ENCODE measurements at places on chromosomes 7 and 10. TPM values are rescaled to one million over a fixed set of nuclear protein-coding genes. Genes with fewer than 3 reads are reported as not detected.

Gene STEAP1
- 3.8 TPM for polyA plus RNA-seq

Gene AKR1C8
- 0.09 TPM for polyA plus RNA-seq

Gene RHBDD2
- 90.7 TPM for polyA plus RNA-seq

Gene ZFAND4
- 10.3 TPM for polyA plus RNA-seq

DNA sequence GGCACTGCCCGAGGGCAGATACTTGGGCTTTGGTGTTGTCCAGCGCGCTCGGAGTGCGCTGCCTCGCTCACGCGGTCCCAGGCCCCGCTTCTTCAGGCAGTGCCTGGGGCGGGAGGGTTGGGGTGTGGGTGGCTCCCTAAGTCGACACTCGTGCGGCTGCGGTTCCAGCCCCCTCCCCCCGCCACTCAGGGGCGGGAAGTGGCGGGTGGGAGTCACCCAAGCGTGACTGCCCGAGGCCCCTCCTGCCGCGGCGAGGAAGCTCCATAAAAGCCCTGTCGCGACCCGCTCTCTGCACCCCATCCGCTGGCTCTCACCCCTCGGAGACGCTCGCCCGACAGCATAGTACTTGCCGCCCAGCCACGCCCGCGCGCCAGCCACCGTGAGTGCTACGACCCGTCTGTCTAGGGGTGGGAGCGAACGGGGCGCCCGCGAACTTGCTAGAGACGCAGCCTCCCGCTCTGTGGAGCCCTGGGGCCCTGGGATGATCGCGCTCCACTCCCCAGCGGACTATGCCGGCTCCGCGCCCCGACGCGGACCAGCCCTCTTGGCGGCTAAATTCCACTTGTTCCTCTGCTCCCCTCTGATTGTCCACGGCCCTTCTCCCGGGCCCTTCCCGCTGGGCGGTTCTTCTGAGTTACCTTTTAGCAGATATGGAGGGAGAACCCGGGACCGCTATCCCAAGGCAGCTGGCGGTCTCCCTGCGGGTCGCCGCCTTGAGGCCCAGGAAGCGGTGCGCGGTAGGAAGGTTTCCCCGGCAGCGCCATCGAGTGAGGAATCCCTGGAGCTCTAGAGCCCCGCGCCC, at the start of gene NPY:
NPY (plus strand) TSS at position 294 of the 802 bp plus-strand sequence. CDS start 1,051 bp downstream, outside the sequence.
- H3K4me1 ChIP-seq, result no peaks in the 10 kb centered on the region
- no peak within 1 kb of the TSS for H3K27ac ChIP-seq
- H3K4me3 ChIP-seq, result peak within 1 kb of the TSS; percentile 19
- no peaks in the 10 kb centered on the region for H3K36me3 ChIP-seq

- no peaks in the 10 kb centered on the region for H3K36me3 ChIP-seq
- peaks cover 4% of the 10 kb centered on the region for H3K4me1 ChIP-seq
Measured at GRCh38 chr10:110977662-110978061, 58.3 kb downstream of the SHOC2 start.

DNA sequence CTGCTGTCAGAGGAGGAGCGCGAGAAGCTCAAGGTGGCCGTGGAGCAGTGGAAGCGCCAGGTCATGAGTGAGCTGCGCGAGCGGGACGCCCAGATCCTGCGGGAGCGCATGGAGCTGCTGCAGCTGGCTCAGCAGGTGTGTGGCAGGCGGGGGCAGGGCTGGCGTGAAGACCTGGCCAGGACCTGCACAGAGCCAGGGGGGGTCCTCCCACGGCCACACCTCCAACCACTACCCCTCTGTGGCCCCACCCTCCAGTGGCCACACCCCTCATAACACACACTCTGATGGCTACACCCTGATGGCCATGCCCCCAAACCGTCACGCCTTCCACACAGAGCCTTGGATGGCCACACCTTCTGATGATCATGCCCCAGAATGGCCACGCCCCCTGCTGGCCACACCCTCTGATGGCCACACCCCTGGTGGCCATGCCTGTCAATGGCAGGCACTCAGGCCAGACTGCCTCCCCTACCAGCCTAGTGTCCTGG, 23.4 kb upstream of the DPYSL4 start:
- no peaks in the 10 kb centered on the region for H3K36me3 ChIP-seq
- no peaks in the 10 kb centered on the region for H3K4me1 ChIP-seq
- H3K4me3 ChIP-seq, result no peak overlapping the region
- no peak overlapping the region for H3K27ac ChIP-seq
- H3K27me3 ChIP-seq, result no peaks in the 10 kb centered on the region
- DNase-seq, result no peak

GRCh38 chr10:132329565-132330485, 2.2 kb upstream of the LRRC27 start:
- no peaks in the 10 kb centered on the region for H3K27me3 ChIP-seq
- peak overlapping the region; percentile 84 for H3K4me3 ChIP-seq
- peaks cover 9% of the 10 kb centered on the region for H3K36me3 ChIP-seq

DNA sequence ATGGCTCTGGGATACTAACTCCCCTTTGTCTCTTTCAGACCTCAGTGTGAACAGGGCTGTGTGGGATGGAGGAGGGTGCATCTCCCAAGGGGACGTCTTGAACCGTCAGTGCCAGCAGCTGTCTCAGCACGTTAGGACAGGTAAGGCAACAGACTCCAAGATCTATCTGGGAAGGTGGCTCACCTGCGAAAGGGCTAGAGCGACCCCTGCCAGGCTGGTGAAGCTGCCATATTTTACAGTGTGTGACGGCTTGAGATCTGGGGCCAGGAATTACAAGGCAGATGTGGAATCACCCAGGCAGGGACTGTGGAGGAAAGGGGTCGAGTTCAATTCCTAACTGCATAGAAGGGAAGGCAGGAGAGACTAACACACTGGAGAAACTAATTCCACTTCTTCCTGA, 11.2 kb downstream of the MUC17 start:
- H3K4me1 ChIP-seq, result no peaks in the 10 kb centered on the region
- no peaks in the 10 kb centered on the region for H3K36me3 ChIP-seq
- H3K4me3 ChIP-seq, result no peak overlapping the region
- H3K27ac ChIP-seq, result no peak overlapping the region
- peaks cover 3% of the 10 kb centered on the region for H3K27me3 ChIP-seq

DNA sequence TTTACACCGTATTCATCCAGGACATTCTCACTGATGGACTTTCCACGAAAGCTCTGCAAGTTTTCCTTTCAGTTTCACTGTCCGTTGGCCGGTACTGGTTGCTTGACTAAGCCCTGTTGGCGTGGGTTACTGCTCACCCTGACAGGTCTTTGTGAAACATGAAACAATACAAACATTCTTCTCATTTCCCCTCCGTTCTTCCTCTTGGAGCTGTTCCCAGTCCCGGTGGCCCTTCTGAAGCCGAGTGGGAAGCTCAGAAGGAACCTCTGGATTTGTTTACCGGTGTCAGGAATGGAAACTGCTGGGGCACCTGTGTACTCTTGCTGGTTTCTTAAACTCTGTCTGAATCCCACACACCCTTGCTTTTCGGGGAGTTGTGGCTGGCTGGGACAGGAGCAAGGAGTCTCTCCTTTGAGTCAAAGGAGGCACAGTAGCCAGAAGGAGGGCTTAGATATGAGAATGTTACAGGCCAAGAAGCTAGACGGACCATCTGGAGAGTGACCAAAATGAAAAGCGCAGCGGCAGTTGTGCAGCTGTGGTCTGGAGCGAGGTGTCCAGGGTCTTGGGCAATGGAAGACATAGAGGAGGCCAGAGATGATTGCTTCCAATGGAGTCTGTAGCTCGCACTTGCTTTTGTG, 45.7 kb downstream of the LYZL2 start:
- DNase-seq, result no peak
- no peaks in the 10 kb centered on the region for H3K27me3 ChIP-seq
- H3K4me1 ChIP-seq, result peaks cover 4% of the 10 kb centered on the region
- H3K36me3 ChIP-seq, result no peaks in the 10 kb centered on the region
- H3K27ac ChIP-seq, result peak overlapping the region; percentile 63

GRCh38 chr7:94529516-94529915, 19.9 kb downstream of the CASD1 start:
- H3K27me3 ChIP-seq, result no peaks in the 10 kb centered on the region
- peaks cover 20% of the 10 kb centered on the region for H3K36me3 ChIP-seq
- no peaks in the 10 kb centered on the region for H3K4me1 ChIP-seq

DNA sequence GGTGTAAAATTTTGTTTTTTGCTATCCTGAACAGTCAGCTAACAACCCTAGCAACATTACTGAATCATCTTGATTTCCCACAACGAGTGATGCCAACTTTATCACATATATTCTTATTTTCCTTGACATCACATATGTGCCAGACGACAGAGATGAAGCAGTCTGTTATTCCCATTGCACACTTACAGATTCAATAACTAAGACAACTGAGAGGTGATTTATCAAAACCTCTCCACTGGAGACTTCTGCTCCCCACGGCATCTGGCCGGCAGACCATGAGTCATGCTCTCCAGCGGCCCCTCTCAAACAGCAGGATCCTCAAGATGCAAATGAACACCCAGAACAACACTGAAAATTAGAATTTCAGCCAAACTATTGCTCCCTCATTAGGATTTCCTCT, 57.1 kb downstream of the AMPH start:
- no peaks in the 10 kb centered on the region for H3K27me3 ChIP-seq
- H3K4me3 ChIP-seq, result no peak overlapping the region
- H3K4me1 ChIP-seq, result no peaks in the 10 kb centered on the region
- H3K36me3 ChIP-seq, result no peaks in the 10 kb centered on the region
- DNase-seq, result no peak

DNA sequence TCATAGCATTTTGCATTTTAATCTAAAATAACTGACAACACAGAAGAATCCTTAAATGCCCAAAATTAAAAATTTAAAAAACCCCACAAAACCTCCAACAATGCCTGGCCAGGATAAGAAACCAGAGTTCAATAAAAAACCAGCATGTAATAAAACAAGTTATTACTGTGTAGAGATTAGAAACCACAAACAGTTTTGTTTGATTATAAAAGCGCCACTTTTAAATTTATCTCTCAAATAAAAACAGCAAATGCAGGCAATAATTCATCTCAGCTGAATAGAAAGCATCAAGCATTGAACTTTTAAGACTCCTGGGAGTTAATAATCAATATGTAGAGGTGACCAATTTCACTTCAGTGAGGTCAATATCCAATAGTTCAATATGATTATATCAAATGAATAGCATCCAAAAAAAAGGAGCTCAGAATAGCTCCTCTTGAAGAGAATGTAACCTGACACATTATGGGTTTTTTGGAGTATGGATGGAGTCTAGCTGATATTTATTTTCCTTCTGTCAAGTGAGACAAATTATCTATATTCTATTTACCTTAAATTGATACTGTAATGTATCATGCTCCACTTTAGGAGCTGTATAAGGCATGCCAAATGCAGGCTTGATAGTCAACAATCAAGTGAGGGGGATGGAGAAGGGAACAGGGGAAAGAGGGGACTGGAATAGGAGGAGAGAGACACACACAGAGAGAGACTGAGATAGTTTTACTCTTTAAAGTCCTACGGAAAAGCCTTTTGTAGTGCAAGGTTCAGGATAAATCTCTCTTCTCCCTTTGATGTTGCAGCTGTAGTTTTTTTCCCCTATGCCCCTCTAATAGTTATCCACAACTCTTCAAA, 130.9 kb downstream of the RSU1 start:
- H3K36me3 ChIP-seq, result no peaks in the 10 kb centered on the region
- no peaks in the 10 kb centered on the region for H3K27me3 ChIP-seq
- H3K27ac ChIP-seq, result no peak overlapping the region
- H3K4me3 ChIP-seq, result no peak overlapping the region
- no peak for DNase-seq

- no peaks in the 10 kb centered on the region for H3K36me3 ChIP-seq
- H3K4me1 ChIP-seq, result no peaks in the 10 kb centered on the region
- no peak for DNase-seq
- H3K27ac ChIP-seq, result no peak overlapping the region
- H3K4me3 ChIP-seq, result no peak overlapping the region
- no peaks in the 10 kb centered on the region for H3K27me3 ChIP-seq
Measured at GRCh38 chr7:143171697-143172096, 11.5 kb upstream of the TAS2R39 start.

DNA sequence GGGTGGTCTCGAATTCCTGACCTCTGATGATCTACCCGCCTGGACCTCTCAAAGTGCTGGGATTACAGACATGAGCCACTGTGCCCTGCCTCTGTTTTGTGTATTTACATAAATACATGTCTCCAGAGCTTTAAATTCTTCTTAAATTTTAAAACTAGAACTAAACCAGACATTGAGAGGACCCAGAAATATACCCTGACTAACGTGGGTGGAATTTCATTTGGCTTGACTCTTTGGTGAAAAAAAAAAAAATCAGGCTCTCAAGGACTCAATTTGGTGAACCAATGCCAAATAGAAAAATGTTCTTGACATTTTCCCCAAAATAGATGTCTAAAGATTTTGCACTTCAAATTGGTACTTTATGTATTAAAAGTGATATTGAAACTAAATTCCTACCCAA, 16.6 kb upstream of the FAS start:
- H3K36me3 ChIP-seq, result no peaks in the 10 kb centered on the region
- peaks cover 7% of the 10 kb centered on the region for H3K4me1 ChIP-seq
- no peak overlapping the region for H3K27ac ChIP-seq
- DNase-seq, result no peak
- H3K4me3 ChIP-seq, result no peak overlapping the region

DNA sequence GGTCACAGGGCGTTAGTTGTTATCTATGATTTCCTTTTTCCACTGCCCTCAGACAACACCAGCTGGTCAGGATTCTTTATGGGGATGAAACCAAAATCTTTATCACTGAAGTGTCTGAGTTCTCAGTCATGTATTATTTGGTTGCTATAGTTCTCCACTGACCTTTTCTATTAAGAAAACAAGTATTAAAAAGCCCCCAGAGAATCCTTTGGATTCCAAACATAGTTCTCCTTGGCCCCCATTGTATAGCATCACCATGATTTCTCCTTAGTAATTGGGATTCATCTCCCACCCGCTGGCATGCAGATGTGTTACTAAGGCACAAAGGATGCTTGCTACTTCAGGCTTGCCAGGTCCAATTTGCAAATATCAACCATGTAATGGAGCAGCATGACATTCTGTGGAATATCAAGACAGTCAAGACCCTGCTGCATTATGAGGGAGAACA, 94.3 kb downstream of the IQUB start:
- H3K27ac ChIP-seq, result no peak overlapping the region
- H3K36me3 ChIP-seq, result no peaks in the 10 kb centered on the region
- DNase-seq, result no peak
- no peaks in the 10 kb centered on the region for H3K27me3 ChIP-seq

DNA sequence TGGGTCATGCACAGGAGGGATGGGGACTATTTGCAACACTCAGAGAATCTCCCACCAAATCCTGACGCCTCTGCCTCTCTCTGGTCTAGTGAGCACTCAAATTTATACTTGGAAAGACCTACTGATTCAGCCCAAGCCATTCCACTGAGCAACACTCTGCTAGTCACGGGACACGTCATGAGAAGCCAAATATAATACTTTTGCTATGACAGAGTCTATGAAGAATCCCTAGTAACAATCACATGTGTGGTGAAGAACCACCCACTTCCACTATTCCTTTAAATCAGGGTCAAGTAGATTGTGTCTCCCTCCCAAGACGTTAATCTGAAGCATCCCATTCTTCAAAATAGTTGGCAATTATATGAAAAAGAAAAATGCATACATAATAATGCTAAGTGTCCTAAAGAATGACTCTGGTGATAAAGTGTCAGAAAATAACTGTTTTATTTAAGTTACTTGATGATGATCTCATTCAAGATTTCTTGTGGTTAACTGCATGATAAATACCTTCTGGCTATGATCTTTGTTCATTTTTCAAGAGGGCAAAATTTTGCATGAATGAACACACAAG, 28.5 kb downstream of the CHCHD3 start:
- no peak for DNase-seq
- H3K27ac ChIP-seq, result no peak overlapping the region
- H3K4me1 ChIP-seq, result no peaks in the 10 kb centered on the region
- H3K36me3 ChIP-seq, result no peaks in the 10 kb centered on the region
- H3K4me3 ChIP-seq, result no peak overlapping the region

- no peak overlapping the region for H3K4me3 ChIP-seq
- H3K27me3 ChIP-seq, result no peaks in the 10 kb centered on the region
- DNase-seq, result no peak
Measured at GRCh38 chr10:4246881-4247358, 461.9 kb upstream of the KLF6 start.

GRCh38 chr10:132375116-132375794, 21.7 kb upstream of the PWWP2B start:
- no peak overlapping the region for H3K27ac ChIP-seq
- H3K36me3 ChIP-seq, result no peaks in the 10 kb centered on the region
- H3K27me3 ChIP-seq, result no peaks in the 10 kb centered on the region
